NCI-H526 (cell line): ENCODE measurements at places on chromosomes 3 and 15.
A peak's percentile ranks its signal among the peaks of the same experiment; 100 is the strongest.

DNA sequence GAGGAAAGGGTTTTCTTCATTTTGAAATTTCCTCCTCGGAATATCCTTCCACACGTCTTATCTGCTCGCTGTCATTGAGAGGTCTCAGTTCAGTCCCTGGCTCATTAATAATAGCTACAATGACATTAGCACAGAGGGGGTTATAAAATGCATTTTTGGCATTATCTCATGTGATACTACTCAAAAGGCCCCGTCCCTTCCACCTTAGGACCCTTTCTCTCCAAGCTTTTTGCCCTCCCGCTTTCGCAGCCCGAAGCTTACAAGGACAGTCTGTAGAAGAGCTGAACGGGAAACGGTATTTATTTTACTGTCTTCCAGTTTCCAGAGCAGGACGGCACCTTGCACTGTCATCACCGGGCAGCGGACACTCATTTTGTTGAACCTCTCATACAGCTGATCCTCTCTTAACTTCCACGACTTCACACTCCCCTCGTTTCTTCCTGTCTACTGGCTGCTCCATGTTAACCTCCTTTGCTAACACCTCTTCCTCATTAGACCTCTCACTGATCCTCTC is 5.6 kb upstream of the PLEKHO2 start:
- DNase-seq, result no peak

DNA sequence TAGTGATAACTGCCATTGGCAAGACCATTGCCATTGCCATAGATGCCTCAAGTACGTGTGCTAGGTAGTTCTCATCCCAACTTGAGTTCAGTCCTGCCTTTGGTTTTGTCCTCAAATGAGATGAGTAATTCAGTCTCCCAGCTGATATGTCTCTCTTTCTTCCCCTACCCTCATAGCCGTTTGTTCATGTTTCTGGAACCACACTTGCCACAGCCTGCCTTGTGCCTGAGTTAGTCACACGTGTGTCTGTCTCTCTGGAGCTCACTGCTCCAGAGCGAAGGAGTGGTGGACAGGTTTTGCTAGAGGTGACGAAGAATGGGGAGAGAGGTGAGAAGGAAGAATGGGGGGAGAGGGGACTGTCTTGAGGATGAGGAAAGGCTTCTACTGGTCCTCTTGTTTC is 88.0 kb upstream of the IGF1R start:
- no peak for DNase-seq

GRCh38 chr3:124346487-124346886 is 354.6 kb upstream of the ROPN1 start:
- DNase-seq, result no peak

- DNase-seq, result no peak
These were observed 2.0 kb downstream of the NDUFB5 start for GRCh38 chr3:179606534-179607085.

GRCh38 chr15:67091071-67091979 is 25.9 kb downstream of the SMAD3 start:
- peak; percentile 17 for DNase-seq

DNA sequence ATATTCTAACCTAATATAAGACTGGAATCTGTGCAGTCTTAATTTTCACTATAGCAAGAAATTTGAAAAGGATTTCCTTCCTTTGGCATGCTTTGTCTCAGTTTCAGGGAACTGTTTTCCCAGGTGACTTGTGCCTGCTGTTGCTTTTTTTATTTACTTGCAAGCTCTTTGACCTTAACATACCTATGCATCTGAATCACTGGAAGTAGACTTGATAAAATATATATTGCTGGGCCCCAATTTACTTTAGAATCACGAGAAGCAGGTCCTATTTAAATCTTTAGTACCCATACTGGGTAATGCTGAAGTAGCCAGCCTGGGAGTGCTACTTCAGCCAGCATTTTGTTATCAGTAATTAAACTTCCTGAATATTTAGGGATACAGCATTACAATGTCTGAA is 257.9 kb upstream of the ALCAM start:
- no peak for DNase-seq

DNA sequence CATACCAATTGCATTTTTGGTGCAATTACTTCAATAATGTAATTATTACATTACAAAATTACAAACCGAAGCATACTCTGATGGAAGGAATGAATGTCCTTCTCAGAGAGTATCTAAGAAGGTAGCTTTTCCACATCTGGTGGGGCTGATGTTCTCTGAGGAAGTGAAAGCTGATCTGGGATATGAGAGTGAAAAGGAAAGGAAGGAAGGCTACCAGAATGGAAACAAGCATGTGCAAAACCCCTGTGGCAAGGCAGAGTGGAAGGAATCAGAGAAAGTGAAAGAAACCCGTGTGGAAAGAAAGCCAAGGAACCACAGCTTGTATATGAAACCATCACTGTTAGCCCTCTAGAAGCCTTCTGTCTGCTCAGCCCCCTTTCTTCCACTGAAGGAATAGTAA is 35.3 kb upstream of the GOLGA8A start:
- no peak for DNase-seq

DNA sequence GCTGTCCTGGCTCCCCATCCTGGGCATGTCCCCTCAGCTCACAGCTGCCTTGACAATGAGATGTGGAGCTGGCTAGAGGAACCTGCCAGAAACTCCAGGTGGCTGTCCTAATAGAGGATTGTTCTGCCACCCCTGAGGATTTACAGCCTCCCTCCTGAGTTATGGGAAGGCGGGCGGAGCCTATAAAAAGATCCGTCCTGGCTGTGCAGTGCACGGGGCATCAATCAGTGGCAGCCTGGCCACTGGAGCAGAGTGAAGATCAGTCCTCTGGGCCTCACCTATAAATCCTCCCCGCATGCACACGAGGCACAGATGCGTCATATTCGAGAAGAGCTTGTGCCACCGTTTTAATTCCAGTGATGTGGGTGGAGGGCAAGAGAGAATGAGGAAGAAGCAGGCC is 90.0 kb downstream of the MEGF11 start:
- no peak for DNase-seq

GRCh38 chr15:60471314-60471713 is 7.6 kb downstream of the ICE2 start:
- DNase-seq, result no peak

DNA sequence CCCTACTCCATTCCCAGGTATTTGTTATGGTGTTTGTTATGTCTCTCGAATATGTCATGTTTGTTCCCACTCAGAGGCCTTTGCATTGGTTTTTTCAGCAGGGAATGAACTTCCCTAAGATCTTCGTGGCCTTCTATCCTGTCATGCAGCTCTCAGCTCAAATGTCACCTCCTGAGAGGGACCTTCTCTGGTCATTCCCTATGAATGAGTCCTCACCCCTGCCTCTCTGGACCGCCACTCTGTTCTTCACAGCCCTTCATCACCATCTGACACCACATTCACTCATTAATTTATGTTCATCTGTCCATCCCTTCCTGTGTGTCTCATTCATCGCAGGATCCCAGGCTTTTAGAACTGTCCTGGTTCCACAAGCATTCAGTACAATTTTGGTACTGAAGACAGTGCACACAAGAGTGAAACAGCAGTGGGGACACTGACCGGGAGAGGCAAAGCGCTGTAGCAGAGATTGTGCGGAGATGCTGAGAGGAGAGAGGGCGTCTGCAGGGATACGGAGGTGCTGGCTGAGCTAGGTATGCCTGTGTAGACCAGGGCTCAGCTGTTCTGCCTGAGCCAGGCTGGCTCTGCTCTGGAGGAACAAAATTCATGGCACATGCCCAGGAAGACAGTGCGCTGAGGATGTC is 132.3 kb downstream of the CHCHD6 start:
- no peak for DNase-seq

DNA sequence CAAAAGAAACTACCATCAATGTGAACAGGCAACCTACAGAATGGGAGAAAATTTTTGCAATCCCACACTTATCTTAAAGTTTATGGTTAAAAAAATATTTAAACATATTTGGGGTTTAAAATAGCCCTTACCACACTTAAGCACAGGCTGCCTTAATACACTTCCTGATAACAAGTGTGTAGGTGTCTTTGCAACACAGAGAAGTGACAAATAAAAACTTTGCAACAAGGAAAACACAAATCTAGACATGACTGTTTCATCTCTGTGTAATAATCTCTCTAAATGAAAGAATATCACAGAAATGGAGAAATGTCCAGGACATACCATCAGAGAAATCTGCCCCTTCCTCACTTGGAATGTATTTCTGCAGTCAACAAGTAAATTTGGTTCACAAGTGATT is 464.1 kb upstream of the ARHGEF26 start:
- DNase-seq, result no peak

DNA sequence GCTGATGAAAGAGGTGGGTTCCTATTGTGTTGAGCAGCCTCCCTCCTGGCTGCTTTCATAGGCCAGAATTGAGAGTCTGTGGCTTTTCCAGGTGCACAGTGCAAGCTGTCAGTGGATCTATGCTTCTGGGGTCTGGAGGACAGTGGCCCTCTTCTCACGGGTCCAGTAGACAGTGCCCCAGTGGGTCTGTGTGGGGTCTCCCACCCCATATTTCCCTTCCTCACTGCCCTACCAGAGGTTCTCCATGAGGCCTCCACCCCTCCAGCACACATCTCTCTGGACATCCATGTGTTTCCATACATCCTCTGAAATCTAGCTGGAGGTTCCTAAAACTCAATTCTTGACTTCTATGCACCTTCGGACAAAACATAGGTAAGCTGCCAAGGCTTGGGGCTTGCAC is 201.2 kb downstream of the FAM43A start:
- no peak for DNase-seq

DNA sequence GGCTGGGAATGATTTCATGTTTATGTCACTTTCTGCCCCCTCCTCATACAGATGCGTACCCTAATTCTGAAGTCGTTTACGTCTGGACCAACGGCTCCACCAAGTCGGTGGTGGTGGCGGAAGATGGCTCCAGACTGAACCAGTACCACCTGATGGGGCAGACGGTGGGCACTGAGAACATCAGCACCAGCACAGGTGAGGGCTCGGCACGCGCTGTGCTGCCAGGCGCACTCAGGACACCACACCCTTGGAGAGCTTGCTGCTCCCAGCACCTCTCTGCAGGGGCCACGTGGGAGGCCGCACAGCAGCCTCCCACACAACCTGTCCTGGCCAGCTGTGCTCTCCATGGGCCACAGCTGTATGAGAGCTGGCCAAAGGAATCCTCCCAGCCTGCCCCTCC is 33.8 kb upstream of the GABRG3 start:
- DNase-seq, result no peak

- no peak for DNase-seq
These were observed 90.1 kb upstream of the BHLHE40 start for GRCh38 chr3:4888913-4889846.

DNA sequence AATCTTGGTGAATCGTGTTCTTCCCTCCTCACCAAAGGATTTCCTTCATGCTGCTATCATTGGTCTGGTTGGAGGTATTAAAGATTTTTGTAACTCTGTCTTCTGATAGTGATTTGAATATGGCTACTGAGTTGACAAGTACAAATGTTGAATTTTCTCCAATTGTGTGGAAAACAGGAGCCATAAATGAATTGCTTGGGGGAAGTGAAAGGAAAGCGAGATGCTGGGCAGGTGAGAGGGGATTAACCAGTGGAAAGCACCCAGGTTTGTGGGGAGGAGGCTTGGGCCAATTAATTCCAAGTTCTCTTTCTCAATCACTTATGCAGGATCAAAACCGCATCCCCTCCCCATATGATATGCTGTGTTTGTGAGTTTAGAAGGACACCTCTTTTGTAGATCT is 372.5 kb downstream of the IL20RB start:
- DNase-seq, result no peak

GRCh38 chr3:191380001-191380400 is 49.7 kb upstream of the UTS2B start:
- no peak for DNase-seq

DNA sequence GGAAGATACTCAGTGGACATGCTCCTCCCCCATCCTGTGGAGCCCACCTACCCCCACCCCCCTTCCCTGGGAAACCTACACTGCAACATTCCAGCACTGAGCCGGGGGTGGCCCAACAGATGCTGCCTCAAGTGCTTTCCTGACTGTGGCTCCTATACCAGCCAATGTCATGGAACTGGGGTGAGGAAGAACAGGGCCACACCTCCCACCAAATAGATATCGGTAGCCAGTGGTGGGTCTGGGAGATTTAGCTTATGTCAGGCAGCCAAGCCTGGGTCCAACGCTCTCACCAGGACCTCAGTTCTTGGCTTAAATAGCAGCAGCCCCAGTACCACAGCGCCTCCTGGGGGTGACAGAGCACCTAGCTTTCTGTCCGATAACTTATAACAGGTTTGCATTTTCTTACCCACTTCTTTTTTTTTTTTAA is 30.3 kb downstream of the CDC25A start:
- peak; percentile 68 for DNase-seq

DNA sequence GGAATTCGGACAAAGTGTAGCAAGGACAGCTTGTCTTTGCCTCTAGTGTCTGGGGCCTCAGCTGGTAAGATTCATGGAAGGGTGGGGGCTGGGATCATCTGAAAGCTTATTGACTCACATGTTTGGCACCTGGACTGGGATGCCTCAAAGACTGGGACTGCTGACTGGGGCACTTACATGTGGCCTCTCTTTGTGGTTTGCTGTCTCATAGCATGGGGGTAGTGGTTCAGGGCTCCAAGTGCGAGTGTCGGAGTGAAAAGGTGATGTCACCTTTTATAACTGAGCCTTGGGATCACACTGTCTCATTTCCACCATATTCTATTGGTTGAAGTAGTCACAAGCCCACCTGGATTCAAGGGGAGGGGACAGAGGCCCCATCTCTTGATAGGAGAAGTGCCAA is 6.8 kb downstream of the MFSD1 start:
- DNase-seq, result no peak

DNA sequence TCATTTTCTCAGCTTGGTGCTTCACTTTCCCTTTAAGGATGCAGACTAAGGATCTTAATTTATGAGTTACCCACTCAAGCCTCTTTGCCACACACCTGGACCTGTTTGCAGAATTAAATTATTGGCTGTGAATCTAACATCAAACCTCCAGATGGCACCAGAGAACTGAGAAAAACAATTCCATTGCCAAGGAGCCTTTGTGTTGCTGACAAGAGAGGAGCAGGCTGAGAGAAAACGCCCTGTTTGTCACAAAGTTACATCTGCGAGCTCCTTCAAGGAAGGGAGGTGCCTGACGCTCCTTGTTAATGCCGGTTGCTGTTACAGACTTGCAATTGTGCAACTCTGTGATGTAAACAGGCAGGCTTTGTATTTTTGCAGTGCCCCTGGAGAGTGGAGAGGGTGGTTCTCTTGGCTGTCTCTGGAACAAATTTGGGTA is 36.3 kb upstream of the TMC3 start:
- peak; percentile 55 for DNase-seq

DNA sequence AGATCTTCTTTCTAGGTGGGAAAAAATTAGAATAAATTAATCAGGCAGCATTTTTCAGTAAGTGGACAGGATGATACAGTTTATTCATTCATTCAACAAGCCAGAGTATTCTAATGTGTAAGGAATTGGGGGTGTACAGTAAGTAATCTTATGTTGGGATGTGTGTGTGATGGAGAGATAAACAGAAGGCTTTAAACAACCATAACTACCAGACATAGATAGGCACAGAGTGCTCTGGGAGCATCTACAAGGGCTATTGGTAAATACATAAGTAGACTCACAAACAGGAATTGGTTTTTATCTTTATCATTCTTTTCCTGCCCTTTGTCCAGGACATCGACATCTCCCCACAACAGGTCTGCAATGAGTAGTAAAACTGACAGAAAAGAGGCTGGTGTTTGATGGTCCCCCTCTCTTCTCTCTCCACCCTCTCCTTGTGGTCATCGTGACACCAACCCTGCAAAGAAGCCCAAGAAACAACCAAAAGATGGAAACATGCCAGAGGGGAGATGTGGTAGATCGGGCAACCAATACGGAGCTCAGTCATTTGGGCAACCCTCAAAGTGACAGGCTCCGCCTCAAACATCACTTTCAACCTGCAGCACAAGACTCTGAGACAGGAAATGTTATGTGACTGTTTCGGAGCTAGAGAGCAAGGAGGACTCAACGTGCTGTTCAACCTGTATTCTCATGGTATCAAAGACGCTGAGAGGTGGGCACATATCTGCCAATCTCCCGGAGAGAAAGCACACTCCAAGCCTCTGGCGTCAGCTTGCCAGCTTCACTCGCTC is 28.7 kb upstream of the B3GNT5 start:
- DNase-seq, result no peak
